Panc1 (cell line): ENCODE measurements at places on chromosomes 1 and 21. TPM values are rescaled to one million over a fixed set of nuclear protein-coding genes. Genes with fewer than 3 reads are reported as not detected.

DNA sequence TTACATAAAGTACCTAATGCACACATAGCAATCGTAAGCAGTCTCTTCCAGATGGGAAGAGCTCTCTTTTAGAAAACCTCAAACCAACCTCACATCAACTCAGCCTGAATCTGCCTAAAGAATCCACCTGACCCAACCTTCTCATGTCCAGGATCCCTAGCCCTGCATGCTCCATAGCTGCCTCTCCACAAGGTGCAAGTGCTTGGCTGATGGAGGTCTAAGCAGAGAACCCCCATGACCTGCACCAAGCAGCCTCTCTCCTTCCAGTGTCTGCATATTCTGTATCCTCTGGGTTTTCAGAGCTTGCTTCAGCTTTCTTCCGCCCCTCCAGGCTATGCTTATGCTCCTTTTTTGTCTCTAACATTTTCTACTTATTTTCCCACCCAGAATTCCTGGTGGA, 2.5 kb downstream of the LY9 start:
- DNase-seq = no peak

The TLR5 gene
- total RNA-seq = 0.21 TPM

- DNase-seq = no peak
Measured at GRCh38 chr1:150612014-150612345, 17.4 kb downstream of the ENSA start.

GRCh38 chr1:115828101-115829022, 12.6 kb downstream of the NHLH2 start:
- DNase-seq = no peak

The B3GALT2 gene
- 0.08 TPM for total RNA-seq

The METTL18 gene
- 4.1 TPM for total RNA-seq

The CLDN17 gene
- not detected for total RNA-seq

DNA sequence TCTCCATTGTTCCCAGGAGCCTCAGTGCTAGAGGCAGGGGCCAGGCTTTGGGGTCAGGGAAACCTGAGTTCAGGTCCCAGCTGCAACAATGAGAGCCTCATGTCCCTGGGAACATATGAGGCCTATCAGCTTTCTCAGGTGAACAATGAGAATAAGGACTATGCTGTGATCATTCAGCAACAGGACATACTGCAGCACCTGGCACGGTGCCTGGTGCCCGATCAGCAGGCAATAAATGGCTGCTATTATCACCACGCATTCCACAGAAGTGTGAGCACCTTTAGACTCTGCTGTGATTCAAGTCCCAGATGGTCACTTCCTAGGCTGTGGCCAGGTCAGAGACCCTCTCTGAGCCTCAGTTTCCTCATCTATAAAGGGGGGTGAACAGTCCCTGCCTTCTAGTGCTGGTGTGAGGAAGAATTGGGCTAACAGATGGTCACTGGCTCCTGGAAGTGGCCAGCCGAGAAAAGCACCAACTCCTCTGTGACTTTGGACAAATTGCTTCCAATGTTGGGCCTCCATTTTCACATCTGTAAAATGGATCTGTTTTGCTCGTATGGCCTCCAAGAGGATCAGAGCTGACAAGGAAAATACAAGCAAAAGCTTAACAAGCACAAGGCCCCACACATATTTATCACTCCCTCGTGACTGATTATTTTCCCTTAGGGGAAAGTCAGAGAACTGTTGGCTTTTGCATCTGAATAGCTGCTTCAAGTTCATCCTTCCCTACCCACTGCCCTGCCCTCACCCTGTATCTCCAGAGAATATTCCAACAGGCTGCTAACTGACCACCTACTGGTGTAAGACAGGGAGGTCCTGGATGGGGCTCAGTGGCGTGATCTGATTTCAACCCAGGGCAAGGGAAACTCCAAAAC, 1.1 kb downstream of the SLC5A9 start:
- DNase-seq = no peak

DNA sequence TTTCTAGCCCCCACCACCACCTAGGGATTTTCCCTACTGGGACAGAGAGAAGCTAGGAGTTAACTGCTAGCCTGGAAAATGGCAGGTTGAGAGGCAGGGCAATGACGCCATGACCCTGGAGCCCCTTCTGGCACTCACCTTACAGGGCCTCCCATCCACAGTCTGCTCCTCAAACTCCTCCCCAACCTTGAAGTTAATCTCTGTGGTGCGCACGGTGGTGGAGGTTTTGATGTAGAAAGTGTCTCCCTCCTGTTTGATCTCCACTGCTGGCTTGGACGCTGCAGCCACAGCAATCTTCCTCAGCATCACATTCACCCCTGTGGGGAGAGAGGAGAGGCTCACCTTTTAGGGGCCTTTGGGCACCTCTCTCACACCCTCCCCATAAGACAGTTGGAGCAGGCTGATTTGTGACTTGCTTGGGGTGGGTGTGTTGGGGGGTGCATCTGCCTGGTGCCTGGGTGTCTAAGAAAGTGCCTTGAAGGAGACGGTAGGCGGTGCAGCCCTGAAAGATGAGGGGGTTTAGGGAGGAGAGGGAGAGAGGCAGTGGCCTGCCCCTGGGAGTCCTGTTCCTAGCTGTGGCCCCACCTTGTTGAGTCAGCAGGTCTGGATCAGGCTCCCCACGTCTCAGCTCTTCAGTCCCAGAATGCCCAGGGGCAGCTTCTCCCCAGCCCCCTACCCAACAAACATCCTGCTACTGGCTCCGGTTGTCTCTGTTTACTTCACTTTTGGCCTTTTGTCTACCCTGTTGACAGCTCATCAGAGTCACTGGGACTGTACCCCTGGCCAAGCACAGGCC, 4.4 kb downstream of the CRABP2 start:
- DNase-seq = no peak

DNA sequence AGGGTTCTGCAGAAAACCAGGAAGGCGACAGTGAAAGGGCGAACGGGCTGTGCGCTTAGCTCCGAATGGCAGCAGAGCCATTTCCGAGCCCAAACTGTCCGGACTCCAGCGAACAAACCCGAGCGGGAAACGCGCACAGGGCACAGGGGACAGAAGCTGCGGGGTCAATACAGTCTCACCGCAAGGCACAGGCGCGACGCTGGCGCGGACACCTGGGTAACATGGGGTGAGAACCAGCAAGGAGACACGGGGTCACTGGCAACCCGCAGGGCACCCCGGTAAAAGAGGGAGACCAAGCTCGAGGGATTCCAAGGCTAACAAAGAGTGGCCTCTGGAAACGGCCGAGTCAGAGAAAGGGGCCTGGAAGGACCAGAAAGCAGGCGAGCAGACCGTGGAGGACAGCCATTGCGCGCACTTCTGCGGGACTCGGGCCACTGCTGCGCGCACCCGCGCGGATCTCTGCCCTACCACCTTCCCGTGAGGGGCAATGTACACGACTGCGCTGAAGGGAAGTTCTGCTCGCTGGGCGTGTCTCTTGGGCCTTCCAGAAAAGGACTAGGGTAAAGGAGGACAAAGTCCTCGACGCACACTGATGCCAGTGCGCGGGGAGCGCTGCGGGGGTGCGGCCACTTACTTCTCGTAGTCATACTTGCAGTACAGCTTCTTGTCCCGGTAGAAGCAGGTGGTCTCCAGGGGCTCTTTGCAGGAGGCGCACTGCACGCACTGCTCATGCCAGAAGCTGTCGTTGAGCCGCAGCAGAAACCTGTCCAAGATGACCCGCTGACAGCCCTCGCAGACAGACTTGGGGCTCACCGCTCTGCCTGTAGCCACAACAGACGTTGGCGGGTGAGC, 3.8 kb downstream of the LMX1A start:
- no peak for DNase-seq

DNA sequence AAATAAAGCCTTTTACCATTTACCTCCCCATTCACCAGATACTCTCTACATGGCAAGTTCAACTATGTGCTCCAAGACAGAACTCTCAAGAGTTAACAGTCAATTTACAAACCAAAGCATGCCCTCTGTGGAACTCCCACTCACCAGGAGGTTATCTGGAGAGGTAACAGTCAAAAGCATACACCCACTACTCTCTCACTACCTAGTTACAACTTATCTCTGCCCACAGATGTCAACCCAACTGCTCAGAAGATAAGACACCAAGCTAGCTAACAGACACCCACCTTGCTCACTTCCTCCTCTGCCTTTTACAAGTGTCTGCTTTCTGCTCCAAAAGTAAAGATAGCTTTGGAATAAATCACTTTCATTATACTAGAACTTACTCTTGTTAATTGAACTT, 131.0 kb downstream of the TRIM33 start:
- no peak for DNase-seq

GRCh38 chr1:170009551-170009950, 64.9 kb downstream of the KIFAP3 start:
- no peak for DNase-seq

DNA sequence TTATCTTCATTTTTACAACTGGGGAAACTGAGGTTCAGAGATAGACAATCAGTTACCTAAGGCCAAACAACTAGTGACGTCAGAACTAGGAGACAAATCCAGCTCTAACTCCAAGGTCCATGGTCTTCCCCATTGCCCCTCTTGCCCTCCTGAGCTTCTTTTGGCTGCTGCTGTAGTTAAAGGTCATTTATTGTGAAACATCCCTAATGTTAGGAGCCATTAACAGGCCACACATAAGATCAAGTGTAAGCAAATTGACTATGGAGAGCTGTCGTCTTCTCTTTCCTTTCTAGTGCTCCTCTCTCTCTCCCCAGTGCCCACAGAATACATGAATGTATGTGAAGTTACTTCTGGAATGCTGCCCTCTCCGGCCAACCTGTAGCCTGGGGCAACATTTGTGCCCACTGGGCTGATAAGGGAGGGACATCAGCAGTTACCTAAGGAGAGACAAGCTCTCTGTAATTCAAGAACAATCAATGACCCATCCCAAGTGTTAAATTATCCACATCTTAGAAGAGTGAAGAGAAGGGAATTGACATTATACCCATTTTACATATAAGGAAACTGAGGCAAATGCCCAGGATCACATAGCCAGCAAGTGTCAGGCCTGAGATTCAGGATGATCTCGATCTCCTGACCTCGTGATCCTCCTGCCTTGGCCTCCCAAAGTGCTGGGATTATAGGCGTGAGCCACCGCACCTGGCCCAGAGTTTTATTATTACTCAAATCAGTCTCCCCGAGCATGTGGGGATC, 40.1 kb downstream of the PTAFR start:
- DNase-seq = no peak

GRCh38 chr1:90358448-90358847, 358.7 kb downstream of the BARHL2 start:
- DNase-seq = no peak

DNA sequence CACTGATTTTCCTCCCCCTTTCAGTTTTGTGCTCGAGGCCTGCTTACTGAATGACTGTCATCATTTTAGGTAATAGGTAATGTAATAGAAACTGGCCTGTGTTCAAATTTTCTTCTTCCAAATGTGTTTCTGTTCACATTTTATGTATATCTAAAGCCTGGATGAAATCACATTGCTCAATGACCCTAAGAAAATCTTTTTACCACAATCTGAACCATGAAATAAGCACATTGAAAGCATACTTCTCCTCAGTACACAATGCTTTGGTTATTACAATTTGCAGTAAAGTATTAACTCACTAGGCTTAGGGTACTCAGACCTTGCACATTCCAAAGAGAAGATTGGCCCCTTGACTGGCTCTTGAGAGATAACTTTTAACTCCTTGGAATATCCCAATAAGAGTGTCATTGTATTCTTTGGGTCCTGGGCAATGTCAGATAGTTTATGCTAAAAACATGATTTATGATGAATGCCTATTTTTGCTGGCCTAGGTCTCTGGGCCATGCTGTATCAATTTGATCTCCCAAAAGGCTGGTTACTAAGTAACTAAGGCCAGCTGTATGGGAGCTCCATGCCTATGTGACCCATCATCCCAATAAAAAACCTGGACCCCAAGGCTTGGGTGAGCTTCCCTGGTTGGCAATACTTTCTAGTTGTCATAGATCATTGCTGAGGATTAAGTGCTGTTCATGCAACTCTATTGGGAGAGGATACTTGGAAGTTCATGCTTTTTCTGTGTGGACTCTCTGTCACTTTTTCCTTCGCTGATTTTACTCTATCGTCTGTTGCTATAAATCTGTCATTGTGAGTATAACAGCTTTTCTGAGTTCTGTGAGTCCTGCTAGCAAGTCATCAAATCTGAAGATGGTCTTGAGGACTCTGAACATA, 293.9 kb downstream of the GRIK1 start:
- no peak for DNase-seq

The MPZ gene
- not detected for total RNA-seq

- DNase-seq = no peak
Measured at GRCh38 chr1:207102659-207103058, 1.4 kb upstream of the C4BPA start.

The KRTAP6-3 gene
- not detected for total RNA-seq

The HTR6 gene
- 0.10 TPM for total RNA-seq

The CENPL gene
- 28.7 TPM for total RNA-seq

- no peak for DNase-seq
Measured at GRCh38 chr1:36070349-36070748, 13.5 kb upstream of the TEKT2 start.

The FBXO42 gene
- 25.7 TPM for total RNA-seq

- DNase-seq = no peak
Measured at GRCh38 chr1:50106095-50106761, 2.5 kb upstream of the ELAVL4 start.

The ZFP69 gene
- 6.4 TPM for total RNA-seq
